A549 treated with Hydrocortisone at 1 μM for 4 hours (cell line): ENCODE measurements at places on chromosomes 13 and 19. TPM values are rescaled to one million over a fixed set of nuclear protein-coding genes. Genes with fewer than 3 reads are reported as not detected.

Gene NLRP4
- total RNA-seq = not detected in 5 replicates

Gene LENG9
- total RNA-seq = 4.7 to 7.9 TPM (median 6.6 TPM) in 5 replicates

Gene RTBDN
- total RNA-seq = 0.15 to 0.33 TPM (median 0.20 TPM) in 5 replicates

Gene ZNF567
- total RNA-seq = 7.7 to 10.3 TPM (median 8.0 TPM) in 5 replicates

Gene KLF2
- total RNA-seq = 15.4 to 33.7 TPM (median 25.2 TPM) in 5 replicates

Gene ZNF470
- 1.3 to 1.7 TPM (median 1.5 TPM) in 5 replicates for total RNA-seq

Gene TPGS1
- 9.8 to 16.5 TPM (median 15.3 TPM) in 5 replicates for total RNA-seq

Gene FXYD5
- 175 to 215 TPM (median 202 TPM) in 5 replicates for total RNA-seq

Gene EXOC3L2
- total RNA-seq = 1.5 to 2.5 TPM (median 2.0 TPM) in 5 replicates

Gene ZNF541
- total RNA-seq = not detected in 5 replicates

Gene REX1BD
- 31.4 to 59.2 TPM (median 55.1 TPM) in 5 replicates for total RNA-seq

Gene STOML3
- not detected in 5 replicates for total RNA-seq

Gene PODNL1
- total RNA-seq = 0.86 to 1.7 TPM (median 1.1 TPM) in 5 replicates

Gene METTL21C
- total RNA-seq = not detected in 5 replicates

Gene PEG3
- total RNA-seq = not detected in 5 replicates

Gene PINLYP
- 0.09 to 0.67 TPM (median 0.19 TPM) in 4 of 5 replicates, not detected in the other for total RNA-seq

Gene GARIN5B
- total RNA-seq = 0.06 to 0.20 TPM (median 0.10 TPM) in 5 replicates

Gene PEAK3
- 0.09 to 0.18 TPM (median 0.14 TPM) in 5 replicates for total RNA-seq

Gene EDDM13
- total RNA-seq = not detected in 5 replicates

Gene JUNB
- 123 to 195 TPM (median 161 TPM) in 5 replicates for total RNA-seq

Gene GTPBP3
- 18.2 to 22.0 TPM (median 19.5 TPM) in 5 replicates for total RNA-seq

Gene SLC17A7
- 0.37 to 0.75 TPM (median 0.59 TPM) in 5 replicates for total RNA-seq

Gene ZNF506
- total RNA-seq = 0.12 to 0.32 TPM (median 0.17 TPM) in 5 replicates

Gene NLRP11
- 0.02 to 0.06 TPM (median 0.03 TPM) in 5 replicates for total RNA-seq

Gene CPB2
- total RNA-seq = not detected in 5 replicates

Gene PHLDB3
- 7.3 to 11.0 TPM (median 8.8 TPM) in 5 replicates for total RNA-seq

Gene PSG11
- total RNA-seq = not detected in 5 replicates

Gene OR7C1
- total RNA-seq = not detected in 5 replicates

Gene KIR3DL2
- total RNA-seq = 0.06 TPM in 1 of 5 replicates, not detected in the others

Gene TMEM59L
- 3.8 to 7.0 TPM (median 5.9 TPM) in 5 replicates for total RNA-seq

Gene SPTBN4
- total RNA-seq = 0.55 to 0.76 TPM (median 0.72 TPM) in 5 replicates

Gene PLIN4
- total RNA-seq = 0.10 to 0.16 TPM (median 0.12 TPM) in 5 replicates

Gene ZNF155
- 1.9 to 3.6 TPM (median 3.0 TPM) in 5 replicates for total RNA-seq

Gene ZNF556
- 0.02 to 0.13 TPM (median 0.03 TPM) in 4 of 5 replicates, not detected in the other for total RNA-seq

Gene TTC9B
- 0.16 to 0.79 TPM (median 0.45 TPM) in 5 replicates for total RNA-seq

Gene CAMSAP3
- 4.1 to 6.2 TPM (median 5.4 TPM) in 5 replicates for total RNA-seq

Gene GPR12
- not detected in 5 replicates for total RNA-seq

Gene LAIR1
- not detected in 5 replicates for total RNA-seq

Gene GAS6
- 7.8 to 9.4 TPM (median 8.2 TPM) in 5 replicates for total RNA-seq

Gene SLITRK5
- 0.51 to 0.60 TPM (median 0.58 TPM) in 5 replicates for total RNA-seq

Gene WDR62
- total RNA-seq = 23.1 to 26.0 TPM (median 25.2 TPM) in 5 replicates
